ENCODE measurements at places on chromosomes 6 and 20.

DNA sequence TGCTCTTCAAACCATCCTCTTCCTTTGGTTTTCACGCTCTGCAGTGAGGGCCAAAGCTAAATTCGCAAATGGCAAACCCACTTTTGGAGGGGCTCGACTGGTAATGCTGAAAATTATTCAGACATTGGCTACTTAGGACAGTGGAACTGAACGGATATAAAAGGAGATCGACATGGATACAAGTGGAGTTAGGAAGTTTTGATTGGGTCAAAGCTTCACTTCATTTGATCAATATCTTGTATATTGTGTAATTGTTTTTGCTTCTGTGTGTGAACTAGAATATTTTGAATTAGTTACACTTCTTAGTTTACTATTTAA, 1.2 kb downstream of the FAM8A1 start:
- no peak for DNase-seq

DNA sequence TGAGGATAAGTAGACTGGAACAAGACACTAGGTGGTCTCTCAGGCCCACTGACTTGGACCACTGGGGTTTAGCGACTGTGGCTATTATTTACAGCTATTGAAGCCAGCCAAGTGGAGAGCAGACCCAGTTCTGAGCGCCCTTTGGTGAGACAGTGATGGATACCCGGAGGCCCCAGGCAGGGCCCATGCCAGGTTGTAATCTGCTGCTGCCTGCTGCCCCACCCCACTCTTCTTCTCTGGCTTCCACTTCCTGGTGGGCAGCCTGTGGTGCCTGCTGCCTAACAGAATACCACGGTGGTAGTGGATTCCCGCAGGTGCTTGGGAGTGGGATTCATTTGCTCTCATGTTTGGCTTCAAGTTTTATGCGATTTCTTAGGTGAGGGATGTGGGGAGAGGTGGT, 570 bp downstream of the RAB44 start:
- DNase-seq: no peak

- no peak for DNase-seq
These were observed 79.7 kb downstream of the SYNJ2 start for GRCh38 chr6:158061361-158061708.

GRCh38 chr20:36298061-36298460, 8.1 kb upstream of the DLGAP4 start:
- no peak for DNase-seq

Measured in HS-5 (cell line).